Activated CD4-positive, alpha-beta T cell treated with anti-CD3 and anti-CD28 coated beads, Interleukin-2, amount 50 U/mL, for 48 hours (primary cell): ENCODE measurements at places on chromosomes 6 and 20.
A peak's percentile ranks its signal among the peaks of the same experiment; 100 is the strongest.

GRCh38 chr6:14037402-14038277, 79.9 kb upstream of the CD83 start:
- peak; percentile 8 for DNase-seq

GRCh38 chr6:1641343-1641885, 31.7 kb downstream of the FOXC1 start:
- DNase-seq = no peak

- DNase-seq = peak; percentile 3
These were observed 672.2 kb downstream of the PRKN start for GRCh38 chr6:162055365-162055764.

GRCh38 chr6:113802779-113803178, 54.4 kb upstream of the MARCKS start:
- no peak for DNase-seq

GRCh38 chr20:62583424-62583920, 58.8 kb upstream of the SLCO4A1 start:
- no peak for DNase-seq

DNA sequence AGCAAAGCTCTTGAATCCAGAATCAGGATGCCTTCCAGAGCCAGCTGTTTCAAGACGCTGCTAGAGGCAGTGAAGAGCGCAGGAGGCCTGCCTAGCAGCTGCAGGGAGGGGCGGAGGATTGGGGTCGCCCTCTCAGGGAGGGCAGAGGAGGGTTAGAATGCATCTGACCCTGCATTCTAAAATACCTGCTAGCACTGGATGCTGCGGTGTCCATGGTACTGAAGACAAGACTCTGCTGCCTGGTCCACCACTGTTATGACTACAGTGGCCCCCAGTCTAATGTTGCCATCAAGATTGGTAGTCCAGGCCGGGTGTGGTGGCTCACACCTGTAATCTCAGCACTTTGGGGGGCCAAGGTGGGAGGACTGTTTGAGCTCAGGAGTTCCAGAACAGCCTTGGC, 193.7 kb upstream of the PROKR2 start:
- DNase-seq = no peak

GRCh38 chr20:48006036-48006833, 221.0 kb upstream of the SULF2 start:
- DNase-seq = no peak

- no peak for DNase-seq
These were observed 4.7 kb upstream of the LTV1 start for GRCh38 chr6:143838395-143838794.

GRCh38 chr6:151209071-151209831, 30.5 kb upstream of the AKAP12 start:
- no peak for DNase-seq

- DNase-seq = peak; percentile 69
These were observed 7.0 kb downstream of the DYNLRB1 start for GRCh38 chr20:34522969-34523871.

GRCh38 chr6:131937703-131938631, 13.2 kb downstream of the CCN2 start:
- DNase-seq = no peak

DNA sequence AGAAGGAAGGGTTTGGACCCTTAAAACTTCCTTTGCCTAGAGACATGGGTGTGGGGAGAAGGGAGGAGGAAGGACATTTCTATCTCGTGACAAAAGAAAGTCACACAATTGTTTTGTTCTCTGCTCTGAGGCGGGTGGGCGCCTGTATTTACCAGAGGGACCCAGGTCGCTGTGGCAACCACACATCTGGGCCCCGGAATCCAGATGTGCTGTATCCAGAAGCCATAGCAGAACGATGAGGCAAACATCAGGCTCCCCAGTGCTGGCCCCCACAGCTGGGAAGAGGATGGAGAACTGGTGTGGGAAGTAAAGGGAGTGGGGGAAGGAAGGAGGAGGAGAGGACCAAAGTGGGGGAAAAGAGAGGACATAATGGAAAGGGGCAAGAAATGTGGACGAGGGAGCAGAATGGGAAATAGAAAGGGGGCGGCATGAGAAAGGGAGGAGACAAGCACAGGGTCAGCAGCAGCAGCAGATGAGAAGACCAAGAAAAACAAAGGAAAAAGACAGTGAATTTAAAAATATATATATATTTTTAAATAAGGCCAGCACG, 3.4 kb upstream of the TNXB start:
- no peak for DNase-seq

DNA sequence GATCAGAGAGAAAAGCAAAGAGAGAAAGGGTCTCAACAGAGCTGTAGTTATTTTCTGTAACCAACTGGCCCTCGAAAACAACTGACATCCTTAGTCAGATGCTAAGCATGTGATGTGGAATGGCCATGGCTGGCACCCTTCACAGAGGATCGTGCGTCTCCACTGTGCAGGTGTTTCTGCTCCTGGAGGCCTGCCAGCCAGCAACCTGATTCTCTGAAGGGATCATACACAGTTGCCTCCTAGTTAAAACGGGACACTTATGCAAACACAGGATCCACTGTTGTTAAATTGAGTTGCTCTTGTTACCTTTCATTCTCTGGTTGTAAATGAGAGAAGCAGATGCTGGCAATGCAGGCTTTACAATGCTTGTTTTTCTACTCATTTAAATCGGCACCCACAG, 148.5 kb downstream of the HDGFL1 start:
- no peak for DNase-seq

DNA sequence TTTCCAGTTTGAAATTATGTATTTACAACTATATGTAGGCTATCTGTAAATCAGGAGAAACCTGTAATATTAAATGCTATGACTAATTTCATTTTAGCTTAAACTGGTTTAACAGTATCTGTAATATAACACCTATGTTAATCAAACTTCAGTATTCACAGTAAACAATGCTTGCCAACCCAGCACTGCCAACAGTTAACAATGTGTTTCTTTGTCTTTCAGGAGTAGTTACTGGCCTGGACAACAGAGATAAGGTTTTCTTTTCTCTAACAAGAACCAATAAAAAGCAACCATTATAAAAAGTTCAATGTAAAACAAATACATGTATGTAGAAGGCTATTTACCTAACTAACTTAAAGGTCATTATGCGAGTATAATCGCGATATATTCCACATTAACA, 158.8 kb downstream of the CDK19 start:
- no peak for DNase-seq

- no peak for DNase-seq
These were observed 3.9 kb upstream of the CNPY3 start for GRCh38 chr6:42925248-42925857.

DNA sequence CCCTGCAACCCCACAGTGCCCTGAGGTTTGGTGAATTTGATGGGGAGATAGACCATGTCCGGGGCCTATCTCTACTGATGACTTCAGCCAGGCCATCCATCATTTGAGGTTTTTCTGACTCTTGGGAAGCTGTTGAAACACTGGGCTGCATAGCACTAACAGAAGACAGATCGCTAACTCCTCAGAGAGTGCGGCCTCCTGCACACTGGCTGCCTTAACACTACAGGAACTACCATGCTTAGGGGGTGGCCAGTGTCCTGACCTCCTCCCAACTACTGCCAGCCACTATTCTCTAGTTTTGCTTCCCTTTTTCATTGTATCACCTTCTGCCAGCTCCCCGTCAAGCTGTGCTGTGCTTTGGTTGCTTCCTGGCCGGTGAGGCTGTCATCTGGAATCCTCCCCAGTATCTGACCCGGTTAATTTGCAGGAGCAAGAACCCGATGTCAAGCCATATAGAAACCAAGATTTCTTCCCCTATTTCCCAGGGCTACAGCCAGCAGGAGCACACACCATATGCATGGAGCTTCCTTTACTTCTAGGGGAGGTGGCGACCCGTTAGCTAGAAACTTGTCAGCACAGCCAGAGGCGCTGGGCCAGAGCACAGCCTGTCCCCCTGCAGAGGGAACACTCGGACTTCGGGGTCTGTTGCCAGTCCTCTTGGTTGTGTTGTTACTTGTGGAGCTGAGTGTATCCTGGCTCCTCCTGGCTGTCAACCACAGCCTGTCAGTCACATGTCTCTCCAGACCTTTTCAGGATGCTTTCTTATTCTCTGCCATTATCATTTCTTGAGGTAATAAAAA, 57.3 kb upstream of the TRAF3IP2 start:
- DNase-seq = no peak

DNA sequence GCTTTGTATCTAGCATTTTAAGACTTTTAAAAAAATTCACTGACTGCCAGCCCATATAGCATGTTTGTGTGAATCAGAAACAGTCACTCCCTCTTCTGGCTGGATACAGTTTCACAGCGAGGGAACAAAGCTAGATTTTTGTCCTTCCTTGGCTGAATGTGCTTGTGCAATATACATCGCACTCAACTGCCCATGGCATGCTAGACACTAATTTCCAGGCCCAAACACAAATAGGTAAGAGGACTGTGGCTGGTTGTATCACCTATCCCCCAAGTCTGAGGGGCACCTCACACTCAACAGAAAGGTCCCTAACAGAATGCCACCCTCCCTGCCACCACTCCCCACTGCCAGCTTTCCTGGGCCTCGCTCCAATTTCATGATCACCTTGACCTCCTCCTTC, 16.2 kb upstream of the BLCAP start:
- no peak for DNase-seq

GRCh38 chr6:1524040-1524480, 85.7 kb upstream of the FOXC1 start:
- peak; percentile 79 for DNase-seq

DNA sequence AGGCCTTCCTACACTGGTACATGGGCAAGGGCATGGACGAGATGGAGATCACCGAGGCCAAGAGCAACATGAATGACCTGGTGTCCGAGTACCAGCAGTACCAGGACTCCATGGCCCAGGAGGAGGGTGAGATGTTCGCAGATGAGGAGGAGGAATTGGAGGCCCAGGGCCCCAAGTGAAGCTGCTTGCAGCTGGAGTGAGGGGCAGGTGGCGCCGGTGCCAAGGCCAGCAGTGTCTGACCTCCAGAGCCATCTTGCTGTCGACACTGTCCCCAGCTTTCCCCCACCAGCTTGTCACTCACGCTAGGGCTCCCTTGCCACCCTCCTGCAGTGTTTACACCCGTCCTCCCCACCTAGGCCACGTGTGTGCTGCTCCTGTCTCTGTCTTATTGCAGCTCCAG, 12.2 kb downstream of the GABRR2 start:
- no peak for DNase-seq

- no peak for DNase-seq
These were observed 262.1 kb downstream of the LRFN2 start for GRCh38 chr6:40325041-40325440.

DNA sequence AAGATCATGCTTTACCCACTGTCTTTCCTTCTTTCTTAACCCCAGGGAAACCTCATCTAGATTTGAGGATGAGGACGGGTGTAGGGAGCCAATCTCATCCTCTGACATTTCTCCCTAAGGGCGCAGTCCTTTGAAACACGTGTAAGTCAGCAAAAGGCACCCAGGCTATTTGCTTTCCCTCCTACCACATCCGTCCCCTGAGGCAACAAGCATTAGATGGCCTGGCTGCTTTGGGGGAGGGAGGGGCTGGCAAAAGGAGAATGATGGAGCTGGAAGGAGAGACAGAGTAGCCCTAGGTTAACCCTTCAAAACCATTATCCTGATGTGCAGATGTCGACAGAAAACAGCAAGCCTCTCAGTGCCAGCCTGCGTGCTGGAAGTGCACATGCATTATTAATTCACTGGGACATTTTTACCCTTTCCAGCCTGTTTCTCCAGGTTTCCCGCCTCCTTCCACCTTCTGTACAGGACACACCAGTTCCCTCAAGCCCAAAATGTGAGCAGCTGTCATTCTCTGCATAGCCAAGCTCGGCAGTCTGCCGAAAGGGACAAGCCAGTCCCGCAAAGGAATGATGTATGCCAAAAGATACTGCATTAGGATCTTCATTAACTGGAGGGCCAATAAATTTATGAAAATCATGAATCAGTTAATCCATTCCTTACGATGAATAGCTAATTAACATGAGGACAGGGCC, 547.2 kb downstream of the CD83 start:
- no peak for DNase-seq

DNA sequence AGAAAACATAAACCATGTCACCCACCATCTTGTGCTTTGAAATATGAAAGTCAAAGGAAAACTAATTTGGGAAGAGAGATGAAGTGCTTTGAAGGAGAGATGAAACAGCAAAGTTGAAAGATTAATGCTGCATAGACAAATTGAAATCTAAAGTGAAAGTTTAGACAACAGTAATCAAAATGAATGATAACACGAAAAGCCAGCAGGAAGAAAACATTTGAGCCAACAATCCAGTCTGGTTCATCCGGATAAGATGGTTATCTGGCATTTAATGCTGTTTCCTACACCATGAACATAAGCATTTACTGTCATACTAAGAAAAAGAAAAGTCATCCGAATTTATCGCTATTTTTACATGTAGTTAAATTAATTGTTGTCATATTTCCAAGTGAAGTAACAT, 595 bp downstream of the HAO1 start:
- no peak for DNase-seq

DNA sequence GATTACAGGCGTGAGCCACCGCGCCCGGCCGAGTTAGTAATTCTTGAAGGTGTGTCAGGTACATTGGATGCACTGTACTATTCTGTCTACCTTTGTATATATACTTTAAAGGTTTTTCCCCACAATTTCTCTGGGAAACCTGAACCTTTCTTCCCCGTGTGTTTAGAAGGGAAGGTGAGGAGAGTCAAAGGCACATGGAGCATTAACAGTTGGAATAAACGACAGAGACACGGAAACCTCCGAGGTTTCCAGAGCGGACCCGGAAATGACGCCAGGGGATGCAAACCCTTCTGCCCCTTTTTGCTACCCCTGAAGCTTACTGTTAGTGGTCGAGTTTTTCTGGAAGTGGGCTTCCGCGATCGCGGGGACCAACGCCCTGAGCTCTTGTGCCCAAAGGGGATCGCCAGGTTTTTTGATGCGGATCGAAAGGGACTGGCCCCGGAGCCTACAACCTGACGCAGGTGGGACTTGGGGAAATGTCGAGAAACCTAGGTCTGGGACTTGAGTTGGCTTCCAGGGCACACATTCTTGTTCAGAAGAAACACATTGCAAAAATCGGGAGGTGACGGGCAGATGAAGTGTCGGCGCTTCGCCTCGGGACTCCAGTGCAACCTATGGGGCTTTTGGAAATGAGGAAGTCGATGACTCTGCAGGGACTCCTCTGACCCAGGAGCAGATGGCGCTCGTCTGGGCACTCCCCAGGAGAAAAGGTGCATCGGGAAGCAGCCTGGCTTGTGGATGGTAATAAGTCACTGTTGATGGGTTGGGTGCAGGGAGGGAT, 218.2 kb downstream of the OR2B2 start:
- peak; percentile 57 for DNase-seq

- DNase-seq = no peak
These were observed 1.7 kb downstream of the POPDC3 start for GRCh38 chr6:105178110-105178509.

GRCh38 chr20:5686384-5687105, 63.7 kb upstream of the SHLD1 start:
- DNase-seq = no peak
